Neuronal stem cell (in vitro differentiated cells): ENCODE measurements at places on chromosomes 16 and 17.

GRCh38 chr16:49827805-49828438, 28.0 kb downstream of the ZNF423 start:
- H3K4me1 ChIP-seq, result peaks cover 30% of the 10 kb centered on the region
- no peak overlapping the region for H3K4me3 ChIP-seq
- H3K27me3 ChIP-seq, result no peaks in the 10 kb centered on the region
- no peak overlapping the region for H3K27ac ChIP-seq

GRCh38 chr17:78266771-78267170, 35.3 kb downstream of the TMEM235 start:
- DNase-seq, result no peak
- peaks cover 35% of the 10 kb centered on the region for H3K4me1 ChIP-seq
- H3K4me3 ChIP-seq, result no peak overlapping the region
- no peak overlapping the region for H3K27ac ChIP-seq
- no peaks in the 10 kb centered on the region for H3K36me3 ChIP-seq

DNA sequence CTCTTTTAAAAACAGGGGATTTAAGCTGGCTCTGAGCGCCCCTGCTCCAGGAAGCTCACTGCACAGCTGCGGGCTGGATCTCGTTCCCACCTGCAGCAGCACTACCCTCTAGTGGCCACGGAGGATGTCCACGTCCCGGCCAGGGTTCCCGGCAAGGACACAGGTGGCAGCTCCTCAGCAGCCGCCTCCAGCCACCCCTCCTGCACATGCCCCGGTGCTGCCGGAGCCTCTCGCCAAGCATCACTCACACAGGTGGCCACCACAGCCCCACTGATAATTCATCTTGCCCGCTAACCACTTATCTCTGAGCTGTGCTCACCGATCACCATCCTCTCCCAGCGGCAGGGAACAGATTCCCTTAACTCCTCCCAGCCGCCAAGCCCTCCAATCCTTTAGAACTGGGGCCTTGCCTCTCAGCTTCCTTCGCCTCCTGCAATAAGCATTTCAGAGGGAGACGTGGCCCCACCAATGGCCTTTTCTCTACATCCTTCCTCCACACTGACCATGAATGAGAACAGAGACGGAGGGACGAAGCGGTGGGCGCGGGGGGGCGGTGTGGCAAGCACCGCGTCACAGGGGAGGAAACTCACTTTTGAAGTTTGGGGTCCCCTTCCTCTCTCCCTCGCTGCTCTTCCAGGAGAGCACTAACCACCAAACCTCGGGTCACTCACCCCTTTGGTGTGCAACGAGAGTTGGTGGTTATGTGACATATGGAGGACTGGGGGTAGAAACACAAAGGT, 222.1 kb downstream of the RBFOX3 start:
- DNase-seq, result peak; percentile 46
- no peaks in the 10 kb centered on the region for H3K4me1 ChIP-seq
- H3K36me3 ChIP-seq, result no peaks in the 10 kb centered on the region
- H3K4me3 ChIP-seq, result no peak overlapping the region

GRCh38 chr16:1378804-1379303, 27.1 kb downstream of the GNPTG start:
- H3K27ac ChIP-seq, result no peak overlapping the region
- no peak for DNase-seq
- no peaks in the 10 kb centered on the region for H3K27me3 ChIP-seq
- peaks cover 9% of the 10 kb centered on the region for H3K36me3 ChIP-seq
- H3K4me3 ChIP-seq, result peak overlapping the region; percentile 62
- peaks cover 2% of the 10 kb centered on the region for H3K4me1 ChIP-seq

- no peak for DNase-seq
- H3K4me3 ChIP-seq, result no peak overlapping the region
- H3K27me3 ChIP-seq, result peaks cover 45% of the 10 kb centered on the region
- H3K27ac ChIP-seq, result no peak overlapping the region
These were observed 1.2 kb upstream of the SOST start for GRCh38 chr17:43759836-43760235.

DNA sequence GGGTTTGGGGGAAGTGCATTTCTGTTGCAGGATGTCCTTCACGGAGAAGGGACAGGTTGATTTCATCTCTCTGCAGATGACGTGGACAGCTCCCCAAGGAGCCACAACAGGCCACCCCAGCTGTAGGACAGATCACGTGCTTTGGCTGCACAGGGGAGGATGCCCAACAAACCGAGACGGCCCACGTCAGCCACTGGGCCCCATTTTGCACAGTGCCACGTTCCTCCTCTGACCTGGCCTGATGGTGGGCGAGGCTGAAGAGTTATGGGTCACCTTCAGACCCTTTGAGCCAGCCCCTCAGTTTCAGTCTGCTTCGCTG, 9.0 kb upstream of the RHBDL3 start:
- no peak for DNase-seq
- no peak overlapping the region for H3K4me3 ChIP-seq
- H3K4me1 ChIP-seq, result peaks cover 4% of the 10 kb centered on the region
- no peak overlapping the region for H3K27ac ChIP-seq
- no peaks in the 10 kb centered on the region for H3K27me3 ChIP-seq

GRCh38 chr17:74394275-74394950, 27.1 kb downstream of the GPR142 start:
- no peaks in the 10 kb centered on the region for H3K36me3 ChIP-seq
- no peak overlapping the region for H3K27ac ChIP-seq
- DNase-seq, result no peak
- H3K4me1 ChIP-seq, result no peaks in the 10 kb centered on the region
- no peaks in the 10 kb centered on the region for H3K27me3 ChIP-seq
- H3K4me3 ChIP-seq, result no peak overlapping the region

- no peaks in the 10 kb centered on the region for H3K4me1 ChIP-seq
- no peak for DNase-seq
- H3K27ac ChIP-seq, result no peak overlapping the region
These were observed 347.3 kb downstream of the NPIPA8 start for GRCh38 chr16:17989255-17989654.

DNA sequence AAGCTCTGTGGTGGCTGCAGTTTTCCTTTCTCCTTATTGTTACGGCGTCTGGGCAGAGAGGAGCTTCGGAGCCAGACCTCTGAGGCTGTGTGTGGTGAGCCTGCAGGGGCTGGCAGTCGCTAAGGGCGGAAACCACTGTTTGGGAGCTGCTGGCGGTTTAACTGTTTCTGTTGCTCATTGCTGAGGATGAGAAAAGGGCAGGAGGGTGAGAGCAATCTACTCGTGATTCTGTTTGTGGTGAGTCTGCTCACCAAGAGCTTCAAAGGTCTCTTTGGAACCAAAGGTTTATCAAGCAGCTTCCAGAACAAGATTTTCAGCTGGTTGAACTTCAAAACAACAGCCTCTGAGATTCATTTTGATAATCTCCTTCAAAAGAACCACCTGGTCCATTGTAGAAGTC, 143.9 kb downstream of the ANKFN1 start:
- no peak for DNase-seq
- H3K36me3 ChIP-seq, result no peaks in the 10 kb centered on the region
- no peaks in the 10 kb centered on the region for H3K4me1 ChIP-seq
- H3K27ac ChIP-seq, result no peak overlapping the region
- no peak overlapping the region for H3K4me3 ChIP-seq
- H3K27me3 ChIP-seq, result no peaks in the 10 kb centered on the region

DNA sequence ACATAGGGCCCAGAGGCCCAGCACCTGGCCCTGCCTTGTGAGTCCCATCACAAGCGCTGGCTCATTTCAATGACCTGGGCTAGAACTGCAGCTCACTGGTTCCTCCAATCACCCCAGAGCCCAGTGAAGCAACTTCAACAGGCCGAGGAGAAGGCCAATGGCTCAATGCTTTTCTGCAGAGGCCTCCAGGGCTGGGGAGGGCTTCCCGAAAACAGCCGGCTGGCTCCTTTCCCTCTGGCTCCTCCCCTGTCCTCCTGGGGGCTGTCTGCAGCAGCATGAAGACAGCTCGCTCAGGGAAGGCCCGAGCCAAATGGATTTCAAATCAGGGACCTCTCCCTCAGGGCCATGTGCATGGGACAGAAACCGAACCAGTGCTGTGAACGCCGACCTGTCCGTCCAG, 121.6 kb downstream of the ZNF423 start:
- no peak for DNase-seq
- no peak overlapping the region for H3K27ac ChIP-seq
- H3K4me1 ChIP-seq, result peaks cover 3% of the 10 kb centered on the region
- no peaks in the 10 kb centered on the region for H3K27me3 ChIP-seq
- H3K4me3 ChIP-seq, result no peak overlapping the region

DNA sequence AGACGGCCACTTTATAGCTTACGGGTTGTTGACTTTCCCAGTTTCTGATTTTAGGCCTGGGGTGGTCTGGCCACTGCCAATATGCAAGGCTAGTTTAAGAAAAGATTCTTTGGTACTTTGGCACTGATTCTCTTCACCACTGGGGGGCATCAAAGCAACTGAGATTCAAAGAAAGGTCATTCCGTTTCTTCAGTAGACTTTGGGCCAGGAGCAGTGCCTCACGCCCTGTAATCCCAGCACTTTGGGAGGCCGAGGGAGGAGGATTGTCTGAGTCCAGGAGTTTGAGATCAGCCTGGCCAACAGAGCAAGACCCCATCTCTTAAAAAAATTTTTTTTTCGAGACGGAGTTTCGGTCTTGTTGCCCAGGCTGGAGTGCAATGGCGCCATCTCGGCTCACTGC, 53.0 kb downstream of the RPA1 start:
- DNase-seq, result peak; percentile 20
- H3K4me3 ChIP-seq, result no peak overlapping the region

GRCh38 chr17:2028234-2028614, 1.7 kb upstream of the DPH1 start:
- H3K4me1 ChIP-seq, result peaks cover 9% of the 10 kb centered on the region
- H3K27ac ChIP-seq, result no peak overlapping the region
- peaks cover 8% of the 10 kb centered on the region for H3K27me3 ChIP-seq
- H3K4me3 ChIP-seq, result no peak overlapping the region

DNA sequence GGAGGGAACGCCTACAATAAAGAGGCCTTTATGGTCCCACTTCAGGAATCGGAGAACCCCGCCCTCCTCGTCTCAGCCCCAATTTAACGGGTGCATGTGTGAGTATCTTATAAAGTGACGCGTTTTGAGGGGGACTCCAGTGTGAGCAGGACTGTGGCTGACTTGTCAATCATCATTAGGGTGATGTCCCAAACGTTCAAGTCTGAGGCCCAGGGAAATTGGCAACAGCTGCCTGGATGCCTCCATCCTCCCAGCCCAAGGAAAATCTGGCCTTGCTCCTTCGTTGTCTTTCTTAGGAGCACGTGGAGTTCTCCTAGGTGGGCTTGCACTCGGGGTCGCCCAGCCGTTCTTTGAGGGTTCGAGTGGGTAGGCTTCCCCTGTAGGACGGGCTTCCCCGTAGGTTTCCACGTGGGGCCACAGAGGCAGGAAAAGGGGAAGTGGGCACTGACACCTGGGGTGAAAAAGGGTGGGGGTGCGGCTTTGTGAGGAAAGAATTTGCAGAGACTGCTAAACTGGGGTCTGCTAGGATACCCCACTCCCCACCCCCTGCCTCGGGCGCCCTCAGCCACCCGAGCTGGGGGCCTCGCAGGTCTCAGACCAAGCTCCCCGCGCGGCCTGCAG, 561 bp upstream of the HERPUD1 start:
- H3K4me1 ChIP-seq, result peaks cover 15% of the 10 kb centered on the region
- H3K4me3 ChIP-seq, result peak overlapping the region; percentile 67
- H3K27me3 ChIP-seq, result no peaks in the 10 kb centered on the region
- DNase-seq, result no peak
- peak overlapping the region; percentile 3 for H3K27ac ChIP-seq

DNA sequence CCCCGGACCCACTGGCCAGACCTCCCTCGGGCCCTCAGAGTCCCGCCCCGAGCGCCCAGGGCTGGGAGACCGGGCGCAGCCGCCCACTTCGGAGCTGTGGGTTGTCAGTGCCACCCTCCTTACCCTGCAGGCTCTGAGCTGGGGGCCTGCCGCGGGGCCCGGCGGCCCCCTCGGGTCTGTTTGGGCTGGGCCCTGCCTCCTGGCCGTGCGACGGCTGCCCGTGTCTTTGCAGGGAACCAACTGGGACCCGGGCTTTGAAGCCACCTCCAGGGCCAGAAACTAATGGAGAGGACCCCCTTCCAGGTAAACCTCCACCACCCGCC, 443 bp downstream of the TEDC2 start:
- no peak for DNase-seq
- peaks cover 13% of the 10 kb centered on the region for H3K4me1 ChIP-seq
- H3K4me3 ChIP-seq, result peak overlapping the region; percentile 92
- H3K36me3 ChIP-seq, result peaks cover 41% of the 10 kb centered on the region
- H3K27me3 ChIP-seq, result no peaks in the 10 kb centered on the region

- no peaks in the 10 kb centered on the region for H3K36me3 ChIP-seq
- peaks cover 2% of the 10 kb centered on the region for H3K4me1 ChIP-seq
- H3K4me3 ChIP-seq, result no peak overlapping the region
- DNase-seq, result no peak
These were observed 22.2 kb upstream of the ATP2A3 start for GRCh38 chr17:3986270-3986938.

- no peak for DNase-seq
- H3K27ac ChIP-seq, result no peak overlapping the region
- peaks cover 24% of the 10 kb centered on the region for H3K4me1 ChIP-seq
- no peak overlapping the region for H3K4me3 ChIP-seq
- peaks cover 46% of the 10 kb centered on the region for H3K36me3 ChIP-seq
These were observed 37.4 kb downstream of the CLEC16A start for GRCh38 chr16:10981697-10982216.

- peaks cover 62% of the 10 kb centered on the region for H3K36me3 ChIP-seq
- no peak overlapping the region for H3K27ac ChIP-seq
- no peaks in the 10 kb centered on the region for H3K27me3 ChIP-seq
- no peak overlapping the region for H3K4me3 ChIP-seq
- no peak for DNase-seq
- H3K4me1 ChIP-seq, result no peaks in the 10 kb centered on the region
These were observed 23.4 kb upstream of the PHKG2 start for GRCh38 chr16:30724641-30725417.

GRCh38 chr17:79970576-79971068, 65.0 kb downstream of the TBC1D16 start:
- no peaks in the 10 kb centered on the region for H3K27me3 ChIP-seq
- no peak for DNase-seq
- no peak overlapping the region for H3K4me3 ChIP-seq

DNA sequence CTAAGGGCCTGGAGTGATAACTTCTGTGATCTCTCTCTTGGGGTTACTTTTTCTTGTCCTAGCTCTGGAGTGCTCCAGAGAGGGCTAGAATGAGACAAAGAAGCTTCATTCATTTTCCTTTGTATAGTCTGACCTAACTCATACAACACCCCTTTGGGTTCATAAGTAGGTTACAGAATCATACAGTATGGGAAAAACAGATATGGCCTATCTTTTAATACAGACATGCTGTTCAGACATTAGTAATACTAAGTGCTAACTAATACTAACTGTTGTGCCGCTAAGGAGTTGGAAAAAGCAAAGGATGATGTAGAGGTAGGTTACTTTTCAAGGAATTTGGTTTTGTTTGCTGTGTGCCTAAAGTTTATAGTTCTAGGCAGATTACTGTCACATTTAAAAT, 84.7 kb downstream of the NLK start:
- no peak overlapping the region for H3K27ac ChIP-seq
- DNase-seq, result no peak
- no peak overlapping the region for H3K4me3 ChIP-seq
- H3K36me3 ChIP-seq, result no peaks in the 10 kb centered on the region
- H3K27me3 ChIP-seq, result no peaks in the 10 kb centered on the region

- peaks cover 74% of the 10 kb centered on the region for H3K27me3 ChIP-seq
- H3K4me1 ChIP-seq, result peaks cover 6% of the 10 kb centered on the region
- H3K4me3 ChIP-seq, result peak overlapping the region; percentile 15
- no peak overlapping the region for H3K27ac ChIP-seq
- DNase-seq, result no peak
These were observed 22.2 kb upstream of the C17orf113 start for GRCh38 chr17:42072323-42073187.

- peak; percentile 21 for DNase-seq
- no peak overlapping the region for H3K4me3 ChIP-seq
- no peaks in the 10 kb centered on the region for H3K27me3 ChIP-seq
- H3K27ac ChIP-seq, result no peak overlapping the region
These were observed 3.8 kb downstream of the ERCC4 start for GRCh38 chr16:13923703-13924298.

- no peaks in the 10 kb centered on the region for H3K36me3 ChIP-seq
- H3K4me1 ChIP-seq, result peaks cover 21% of the 10 kb centered on the region
- no peaks in the 10 kb centered on the region for H3K27me3 ChIP-seq
- H3K4me3 ChIP-seq, result no peak overlapping the region
These were observed 506.2 kb upstream of the ZFHX3 start for GRCh38 chr16:73553941-73554660.
